ENCODE measurements at places on chromosomes 3 and 15.

GRCh38 chr3:184227481-184227935 is 1.9 kb upstream of the VWA5B2 start:
- DNase-seq = no peak
- H3K36me3 ChIP-seq = no peaks in the 10 kb centered on the region
- no peak overlapping the region for H3K27ac ChIP-seq
- no peaks in the 10 kb centered on the region for H3K27me3 ChIP-seq
- no peak overlapping the region for H3K4me3 ChIP-seq
- peaks cover 18% of the 10 kb centered on the region for H3K4me1 ChIP-seq

GRCh38 chr15:70242951-70243685 is 145.4 kb upstream of the TLE3 start:
- peaks cover 33% of the 10 kb centered on the region for H3K4me1 ChIP-seq
- H3K27ac ChIP-seq = no peak overlapping the region
- no peak for DNase-seq
- H3K36me3 ChIP-seq = no peaks in the 10 kb centered on the region
- H3K4me3 ChIP-seq = no peak overlapping the region
- H3K27me3 ChIP-seq = no peaks in the 10 kb centered on the region

GRCh38 chr15:28094732-28095521 is 4.2 kb downstream of the OCA2 start:
- no peaks in the 10 kb centered on the region for H3K36me3 ChIP-seq
- no peak overlapping the region for H3K27ac ChIP-seq
- no peak for DNase-seq
- peaks cover 3% of the 10 kb centered on the region for H3K4me1 ChIP-seq
- H3K4me3 ChIP-seq = no peak overlapping the region
- no peaks in the 10 kb centered on the region for H3K27me3 ChIP-seq

DNA sequence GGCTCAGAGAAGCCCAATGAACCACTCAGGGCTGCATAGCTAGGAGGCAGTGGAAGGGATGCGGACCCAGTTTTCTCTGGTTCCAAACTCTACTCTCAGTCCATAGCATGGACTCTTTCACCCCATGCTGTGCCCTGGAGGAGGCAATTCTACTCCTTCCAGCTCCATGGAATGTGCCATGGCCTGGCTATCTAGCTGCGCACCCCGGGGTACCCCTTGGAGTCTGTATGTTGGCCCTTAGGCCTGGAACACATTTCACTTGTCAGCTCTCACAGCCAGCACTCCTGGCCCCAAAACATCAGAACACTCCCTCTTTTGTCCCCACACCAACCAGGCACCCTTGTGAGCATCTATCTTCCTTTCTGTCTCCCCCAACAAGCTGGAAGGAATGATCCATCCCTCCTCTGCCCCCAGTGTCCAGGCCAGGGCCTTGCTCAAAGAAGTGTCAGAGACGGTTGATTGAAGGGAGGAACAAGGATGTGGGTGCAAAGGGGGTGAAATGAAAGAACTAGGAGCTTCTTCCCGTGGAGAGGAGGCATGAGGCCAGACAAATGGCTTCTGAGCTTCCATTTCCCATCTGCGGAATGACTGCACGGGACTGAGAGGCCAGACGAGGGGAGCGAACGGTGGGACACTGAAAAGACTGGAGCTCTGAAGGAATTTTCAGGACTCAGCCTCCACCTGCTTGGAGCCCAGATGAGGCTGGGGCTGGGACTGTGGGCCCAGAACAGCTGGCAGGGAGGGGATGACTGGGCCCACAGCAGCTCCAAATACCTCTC is 2.8 kb downstream of the PRSS50 start:
- H3K4me3 ChIP-seq = no peak overlapping the region
- H3K27ac ChIP-seq = no peak overlapping the region
- H3K27me3 ChIP-seq = no peaks in the 10 kb centered on the region
- H3K4me1 ChIP-seq = no peaks in the 10 kb centered on the region
- H3K36me3 ChIP-seq = no peaks in the 10 kb centered on the region

GRCh38 chr3:39183211-39184080 is 8.9 kb downstream of the XIRP1 start:
- no peak overlapping the region for H3K27ac ChIP-seq
- no peak for DNase-seq
- H3K4me3 ChIP-seq = no peak overlapping the region
- H3K27me3 ChIP-seq = no peaks in the 10 kb centered on the region
- no peaks in the 10 kb centered on the region for H3K36me3 ChIP-seq
- H3K4me1 ChIP-seq = peaks cover 26% of the 10 kb centered on the region

DNA sequence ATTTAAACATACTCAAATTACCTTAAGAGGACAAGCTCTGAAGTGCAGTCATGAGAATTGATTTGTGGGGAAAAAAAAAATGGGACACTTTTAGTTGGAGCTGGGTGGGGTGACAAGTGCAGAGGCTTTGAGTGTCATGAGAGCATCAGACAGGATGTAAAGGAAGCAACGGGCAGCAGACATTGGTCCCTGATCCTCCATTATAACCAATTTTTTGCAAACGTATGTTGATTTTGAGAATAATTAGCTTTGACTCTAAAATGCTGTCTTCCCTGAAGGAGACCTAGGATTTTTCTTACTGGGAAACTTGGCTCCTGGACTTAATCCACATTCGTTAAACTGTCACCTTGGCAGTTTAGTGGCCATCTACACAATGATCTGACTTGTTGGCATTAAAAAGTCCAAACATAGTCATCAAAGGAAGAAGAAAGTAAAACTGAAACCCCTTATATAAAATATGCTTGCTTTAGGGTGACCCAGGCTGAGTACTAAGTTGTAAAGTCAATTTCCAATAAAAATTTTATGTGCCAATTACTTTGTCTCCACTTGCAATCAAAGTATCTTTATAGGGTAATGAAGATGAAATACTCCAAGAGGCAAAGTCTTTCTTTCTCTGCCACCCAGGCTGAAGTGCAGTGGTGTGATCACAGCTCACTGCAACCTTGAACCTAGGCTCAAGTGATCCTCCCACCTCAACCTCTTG is 45.6 kb downstream of the BCL2L10 start:
- H3K27ac ChIP-seq = no peak overlapping the region
- no peaks in the 10 kb centered on the region for H3K27me3 ChIP-seq
- H3K4me1 ChIP-seq = no peaks in the 10 kb centered on the region
- no peak for DNase-seq

DNA sequence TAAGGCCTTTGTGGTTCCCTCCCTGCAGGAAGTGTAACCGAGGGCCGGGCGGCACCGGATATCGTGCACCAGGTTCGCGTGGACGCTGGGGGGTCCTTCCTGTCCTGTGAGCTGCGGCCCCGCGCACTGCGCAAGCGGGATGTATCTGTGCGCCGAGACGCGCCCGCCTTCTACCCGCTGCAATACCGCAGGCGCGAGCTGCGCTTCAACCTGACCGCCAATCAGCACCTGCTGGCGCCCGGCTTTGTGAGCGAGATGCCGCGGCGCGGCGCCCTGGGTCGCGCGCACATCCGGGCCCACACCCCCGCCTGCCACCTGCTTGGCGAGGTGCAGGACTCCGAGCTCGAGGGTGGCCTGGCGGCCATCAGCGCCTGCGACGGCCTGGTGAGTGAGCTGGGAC is 35.9 kb downstream of the SAXO2 start:
- H3K4me1 ChIP-seq = no peaks in the 10 kb centered on the region
- no peaks in the 10 kb centered on the region for H3K36me3 ChIP-seq
- H3K4me3 ChIP-seq = no peak overlapping the region
- H3K27ac ChIP-seq = no peak overlapping the region
- no peak for DNase-seq

DNA sequence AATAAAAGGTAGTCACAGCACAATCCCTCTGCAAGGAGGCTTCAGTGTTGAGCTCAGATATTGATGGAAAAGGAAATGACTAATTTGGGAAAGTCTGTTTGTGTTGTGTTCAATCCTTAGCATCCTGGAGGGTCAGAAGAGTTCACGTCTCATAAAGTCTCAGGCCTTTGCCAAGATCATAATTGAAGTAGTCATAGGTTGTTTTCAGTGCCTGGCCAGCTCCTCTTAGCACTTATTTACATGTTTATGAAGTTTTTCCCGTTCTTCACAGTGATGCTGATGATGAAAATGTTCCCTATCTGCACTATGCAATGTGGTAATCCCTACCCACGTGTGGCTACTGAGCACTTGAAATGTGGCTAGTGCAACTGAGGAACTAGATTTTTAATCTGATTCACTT is 61.6 kb upstream of the TGFBR2 start:
- 0 out of 2 replicates have a peak overlapping the region, but pooled peaks have one; percentile 0 for H3K4me3 ChIP-seq
- H3K27ac ChIP-seq = no peak overlapping the region
- H3K27me3 ChIP-seq = no peaks in the 10 kb centered on the region
- H3K36me3 ChIP-seq = no peaks in the 10 kb centered on the region
- no peak for DNase-seq
- H3K4me1 ChIP-seq = peaks cover 8% of the 10 kb centered on the region
